Bronchial epithelial cell (primary cell): ENCODE measurements at places on chromosomes 13 and 19. TPM values are rescaled to one million over a fixed set of nuclear protein-coding genes. Genes with fewer than 3 reads are reported as not detected.

DNA sequence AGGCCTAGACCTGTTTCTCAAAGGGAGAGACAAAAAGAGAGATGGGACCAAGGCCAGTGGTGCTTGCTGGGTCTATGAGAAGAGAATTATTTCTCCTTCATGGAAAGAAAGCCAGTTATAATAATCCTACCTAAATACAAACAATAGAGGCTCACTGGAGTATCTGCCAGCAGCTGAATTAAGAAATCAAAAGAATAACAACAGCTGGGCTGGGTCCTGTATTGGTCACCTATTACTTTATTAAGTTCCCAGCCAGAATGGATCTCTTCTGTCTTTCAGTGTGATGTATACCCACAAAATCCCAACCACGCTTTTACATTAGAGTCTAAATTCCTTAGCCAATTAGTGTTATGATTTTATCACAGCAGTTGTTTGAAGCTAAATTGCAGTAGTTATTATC, 297.8 kb upstream of the DACH1 start:
- DNase-seq: no peak

- DNase-seq: no peak
Observed at GRCh38 chr19:41646589-41647204, 19.8 kb upstream of the CEACAM4 start.

DNA sequence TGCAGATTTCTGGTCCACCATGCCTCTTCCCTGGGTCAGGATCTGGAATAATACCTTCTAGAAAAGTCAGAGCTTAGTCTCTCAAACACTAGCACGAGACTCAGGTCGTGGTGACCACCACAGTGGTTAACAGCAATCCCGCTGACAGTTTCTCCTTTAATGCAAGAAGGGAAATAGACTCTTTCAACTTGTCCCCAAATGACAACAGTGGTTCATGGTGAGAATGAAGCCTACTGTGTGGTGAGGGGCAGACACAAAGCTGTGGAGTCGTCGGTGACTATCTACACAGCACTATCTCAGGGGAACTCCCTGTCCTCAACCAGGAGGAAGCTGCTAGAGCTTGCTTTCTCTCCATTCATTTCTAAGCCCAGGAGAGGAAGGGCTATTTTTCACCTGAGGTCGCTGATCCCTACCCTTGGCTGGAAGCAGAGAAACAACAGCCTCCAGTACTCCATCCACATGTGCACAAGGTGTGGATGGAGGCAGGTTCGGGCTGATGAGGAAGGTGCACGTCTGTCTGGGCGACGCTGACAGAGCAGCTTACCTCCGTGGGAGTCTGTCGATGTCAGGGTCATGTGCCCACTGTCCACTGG, 72.4 kb downstream of the STK24 start:
- DNase-seq: no peak

DNA sequence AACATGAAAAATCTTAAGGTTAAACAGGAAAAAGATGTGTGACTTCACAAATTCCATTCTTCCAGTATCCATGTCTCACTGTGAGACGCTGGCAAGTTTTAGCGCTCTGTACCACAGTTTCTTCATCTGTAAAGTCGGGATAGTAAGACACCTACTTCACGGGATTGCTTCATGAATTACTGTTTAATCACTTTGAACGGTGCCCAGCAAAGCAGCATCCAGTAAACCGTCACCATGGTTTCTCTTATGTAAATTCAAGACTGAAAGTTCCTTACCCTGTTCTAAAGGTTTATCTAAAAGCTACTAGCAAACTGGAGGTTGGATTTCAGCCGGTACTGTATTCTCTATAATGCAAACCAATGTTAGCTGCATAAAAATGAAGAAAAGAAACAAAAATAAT, 53.5 kb downstream of the KATNAL1 start:
- DNase-seq: no peak

DNA sequence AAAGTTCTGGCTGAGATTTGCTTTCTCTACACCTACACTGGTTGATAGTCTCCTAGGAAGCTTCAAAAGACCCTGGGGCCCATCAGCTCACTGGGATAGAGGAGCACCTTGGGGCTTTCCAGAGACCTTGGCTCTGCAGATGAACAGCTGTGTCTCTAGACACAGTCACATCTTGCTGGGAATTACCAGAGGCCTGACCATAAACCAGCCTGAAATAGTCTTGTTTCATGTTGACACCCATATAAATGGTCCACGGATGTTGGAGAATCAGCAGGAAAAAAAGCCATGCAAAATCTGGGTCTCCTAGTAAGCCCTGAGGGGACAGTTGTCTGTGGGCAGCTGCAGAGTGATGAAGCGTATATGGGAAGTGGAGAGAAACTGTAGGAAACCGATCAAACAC, 207.6 kb downstream of the DNAJC15 start:
- no peak for DNase-seq

GRCh38 chr13:112733661-112734379, 44.0 kb downstream of the ATP11A start:
- DNase-seq: no peak

- DNase-seq: no peak
Observed at GRCh38 chr19:12782424-12783290, 7.3 kb upstream of the HOOK2 start.

- DNase-seq: no peak
Observed at GRCh38 chr13:46126056-46126455, 21.2 kb upstream of the CPB2 start.

DNA sequence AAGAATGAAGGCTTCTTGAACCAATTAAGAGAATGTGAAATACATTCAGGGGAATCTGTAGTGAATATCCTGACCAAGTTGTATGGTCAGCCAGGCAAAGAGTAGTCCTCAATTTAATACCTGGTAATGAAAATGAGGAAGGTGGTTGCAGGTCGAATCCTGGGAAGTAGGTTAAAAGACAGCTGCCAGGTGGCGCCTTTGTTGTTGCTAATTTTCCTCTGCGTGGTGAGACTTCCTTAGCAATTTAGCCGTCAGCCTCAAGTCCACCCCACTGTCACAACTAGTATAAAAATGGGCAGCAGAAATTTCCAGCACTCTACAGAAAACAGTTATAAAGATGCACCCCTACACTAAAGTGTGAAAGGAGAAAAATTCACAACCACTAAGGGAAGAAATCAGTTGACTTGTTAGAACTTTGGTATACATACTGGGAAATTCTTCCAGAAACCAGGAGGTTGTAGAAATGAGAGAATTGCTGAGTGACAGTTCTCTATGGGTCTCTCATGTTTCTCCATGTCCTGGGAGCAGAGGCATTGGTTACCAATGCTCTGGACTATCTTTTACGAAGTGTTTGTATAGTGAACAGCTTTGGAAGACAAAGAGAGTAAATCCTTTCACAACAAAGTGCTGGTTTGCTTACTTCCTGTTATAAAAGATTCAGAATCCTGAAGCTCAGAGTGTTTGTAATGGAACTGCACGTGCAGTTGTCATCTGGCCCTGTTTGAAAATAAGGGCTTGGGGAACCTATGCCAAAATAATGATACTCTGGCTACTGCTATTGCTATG, 235.9 kb downstream of the NHLRC3 start:
- peak; percentile 43 for DNase-seq

DNA sequence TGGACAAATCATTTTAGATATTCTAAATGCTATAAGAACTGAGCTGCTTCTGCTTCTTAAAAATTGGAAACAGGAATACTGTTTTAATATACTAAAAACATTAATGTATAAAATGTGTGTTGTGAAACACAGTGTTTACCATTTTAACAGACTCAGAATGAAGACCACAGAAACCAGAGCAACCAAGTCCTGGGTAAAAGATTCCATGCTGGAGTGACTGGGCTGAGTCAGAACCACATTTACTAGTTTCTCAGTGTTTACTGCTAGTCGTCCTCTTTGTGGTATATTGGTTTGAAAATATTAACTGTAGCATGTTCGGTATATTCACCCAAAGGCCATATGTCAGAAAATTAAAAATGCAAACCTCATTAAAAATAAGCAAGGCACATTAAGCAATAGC, 31.9 kb downstream of the ANKRD10 start:
- no peak for DNase-seq

DNA sequence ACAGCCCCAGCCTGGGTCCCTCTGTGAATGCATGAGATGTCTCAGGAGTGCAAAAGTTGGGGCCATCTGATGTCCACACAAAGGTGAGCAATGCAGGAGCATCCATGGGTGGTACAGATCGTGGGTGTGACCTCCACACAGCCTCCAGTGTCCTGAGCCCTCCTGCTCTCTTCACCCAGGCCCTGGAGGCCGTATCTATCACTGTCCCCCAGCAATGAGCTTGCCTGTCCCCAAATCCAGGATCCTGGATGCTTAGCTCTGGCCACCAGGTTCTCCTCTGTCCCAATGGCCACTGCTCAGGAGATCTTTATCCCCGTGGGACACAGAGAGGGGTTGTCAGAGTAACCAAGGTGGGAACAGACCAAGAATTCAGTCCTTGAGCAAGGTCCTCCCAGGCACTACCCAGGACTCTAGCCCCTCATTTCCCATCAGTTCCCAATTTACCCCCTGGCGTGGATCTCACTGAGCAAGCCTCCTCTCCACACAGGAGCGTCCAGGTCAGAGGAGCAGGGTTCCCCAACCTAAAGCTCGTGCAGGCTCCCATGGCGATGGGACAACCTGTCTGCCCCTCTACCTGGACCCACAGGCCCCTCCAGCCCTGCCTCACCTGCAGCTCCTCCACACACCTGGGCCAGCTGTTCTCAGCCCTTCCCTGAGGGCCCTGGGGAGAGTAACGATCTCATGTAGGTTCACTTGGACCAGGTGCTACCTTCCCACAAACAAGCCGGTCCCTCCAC, 11.3 kb downstream of the CEACAM21 start:
- DNase-seq: no peak

DNA sequence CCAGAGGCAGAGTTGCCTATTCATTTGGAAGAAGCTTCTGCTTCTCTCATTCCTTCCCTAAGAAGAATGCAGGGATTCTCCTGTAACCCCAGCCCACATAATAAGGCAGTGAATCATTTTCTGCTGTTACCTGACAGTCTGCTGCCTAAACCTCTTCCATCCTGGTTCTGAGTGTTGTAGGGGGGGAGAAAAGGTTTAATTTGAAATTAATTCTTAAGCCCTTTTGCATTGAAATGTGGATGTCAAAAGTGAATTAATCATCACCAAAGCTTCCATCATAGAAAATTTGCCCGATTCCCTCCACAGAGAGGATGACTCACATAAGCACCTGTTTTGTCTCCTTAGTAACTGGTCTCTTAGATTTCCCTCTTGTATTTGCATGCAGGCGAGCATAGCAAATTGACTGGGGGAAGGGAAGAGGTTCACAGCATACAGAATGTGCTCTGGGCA, 146.7 kb upstream of the FNDC3A start:
- DNase-seq: peak; percentile 63

GRCh38 chr19:51815043-51815442, 20.1 kb downstream of the FPR3 start:
- DNase-seq: no peak

DNA sequence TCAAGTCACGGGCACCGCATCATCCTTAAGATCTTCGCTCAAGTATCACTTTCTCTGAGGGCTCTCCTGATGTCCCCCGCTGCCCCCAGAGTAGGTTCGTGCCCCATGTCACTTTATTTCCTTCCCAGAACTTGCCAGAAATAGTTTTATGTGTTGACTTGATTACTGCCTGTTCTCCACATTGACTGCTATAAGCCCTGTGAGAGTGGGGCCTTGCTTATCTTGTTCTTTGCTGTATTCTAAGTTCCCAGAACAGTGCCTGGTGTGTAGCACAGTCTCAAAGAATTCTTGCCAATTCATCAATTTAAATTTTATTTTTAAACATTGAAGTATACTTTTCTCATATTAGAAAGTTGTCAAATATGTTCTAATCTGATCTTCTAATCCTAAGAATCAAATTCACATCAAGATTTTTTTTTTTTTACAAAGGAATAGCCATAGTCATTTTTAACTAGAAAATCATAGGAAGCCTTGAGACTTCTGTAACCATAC, 32.1 kb upstream of the GPR183 start:
- DNase-seq: no peak

- no peak for DNase-seq
Observed at GRCh38 chr13:55483626-55484158, 1657.0 kb upstream of the PRR20A start.

- DNase-seq: no peak
Observed at GRCh38 chr19:11586331-11586730, 8.9 kb upstream of the ACP5 start.

GRCh38 chr19:45403781-45404556, 900 bp downstream of the PPP1R13L start:
- peak; percentile 67 for DNase-seq

DNA sequence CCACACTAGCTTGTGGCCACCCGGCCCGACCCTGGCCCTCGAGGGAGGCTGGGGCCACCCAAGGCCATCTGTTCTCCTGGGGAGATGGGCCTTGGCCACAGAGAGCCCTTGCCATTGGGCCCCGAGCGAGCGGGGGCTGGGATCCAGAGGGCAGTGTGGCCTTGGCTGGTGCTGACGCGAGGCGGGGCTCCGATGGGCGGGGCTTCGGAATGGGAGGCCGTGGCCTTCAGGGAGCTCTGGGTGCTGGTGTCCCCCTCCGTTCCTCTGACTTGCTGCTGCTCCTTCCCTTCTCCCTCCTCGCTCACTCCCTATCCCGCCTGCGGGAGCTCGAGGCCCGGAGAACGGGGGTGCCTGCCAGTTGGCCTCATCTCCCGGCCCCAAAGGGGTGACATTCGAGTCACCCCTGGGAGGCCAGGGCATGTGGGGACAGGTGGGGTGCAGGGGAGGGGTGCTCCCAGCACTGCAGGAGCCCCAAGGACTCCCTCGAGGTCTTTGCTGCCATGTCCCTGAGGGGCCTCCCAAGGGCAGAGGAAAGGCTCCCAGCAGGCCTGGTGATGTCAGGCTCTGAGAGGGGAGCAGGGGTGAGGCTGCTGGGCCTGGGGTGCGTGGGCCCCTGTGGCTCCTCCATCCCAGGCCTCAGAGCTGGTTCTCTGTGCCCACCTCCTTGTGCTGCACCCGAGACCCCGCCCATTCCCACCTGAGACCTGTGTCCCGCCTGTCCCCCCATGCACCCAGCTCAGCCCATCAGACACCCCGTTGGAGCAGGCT, 4.2 kb downstream of the NCLN start:
- no peak for DNase-seq

The IRS2 gene
- 3.1 and 6.8 TPM in 2 replicates for total RNA-seq

The DZIP1 gene
- 0.79 and 3.8 TPM in 2 replicates for total RNA-seq

The ZNF529 gene
- 4.2 and 7.6 TPM in 2 replicates for total RNA-seq

The OR7C2 gene
- total RNA-seq: not detected in 2 replicates

The MYPOP gene
- 0.53 and 0.90 TPM in 2 replicates for total RNA-seq

The SHD gene
- not detected in 2 replicates for total RNA-seq

The IRGC gene
- total RNA-seq: not detected in 2 replicates

The NLRP7 gene
- total RNA-seq: 0.13 TPM in 1 of 2 replicates, not detected in the other

The CALR3 gene
- 0.26 and 0.51 TPM in 2 replicates for total RNA-seq

The NLRP13 gene
- not detected in 2 replicates for total RNA-seq

The LRRC8E gene
- 7.6 and 13.2 TPM in 2 replicates for total RNA-seq

The MISP3 gene
- total RNA-seq: 0.26 and 1.4 TPM in 2 replicates
